ENCODE measurements at places on chromosomes 1 and 21.

DNA sequence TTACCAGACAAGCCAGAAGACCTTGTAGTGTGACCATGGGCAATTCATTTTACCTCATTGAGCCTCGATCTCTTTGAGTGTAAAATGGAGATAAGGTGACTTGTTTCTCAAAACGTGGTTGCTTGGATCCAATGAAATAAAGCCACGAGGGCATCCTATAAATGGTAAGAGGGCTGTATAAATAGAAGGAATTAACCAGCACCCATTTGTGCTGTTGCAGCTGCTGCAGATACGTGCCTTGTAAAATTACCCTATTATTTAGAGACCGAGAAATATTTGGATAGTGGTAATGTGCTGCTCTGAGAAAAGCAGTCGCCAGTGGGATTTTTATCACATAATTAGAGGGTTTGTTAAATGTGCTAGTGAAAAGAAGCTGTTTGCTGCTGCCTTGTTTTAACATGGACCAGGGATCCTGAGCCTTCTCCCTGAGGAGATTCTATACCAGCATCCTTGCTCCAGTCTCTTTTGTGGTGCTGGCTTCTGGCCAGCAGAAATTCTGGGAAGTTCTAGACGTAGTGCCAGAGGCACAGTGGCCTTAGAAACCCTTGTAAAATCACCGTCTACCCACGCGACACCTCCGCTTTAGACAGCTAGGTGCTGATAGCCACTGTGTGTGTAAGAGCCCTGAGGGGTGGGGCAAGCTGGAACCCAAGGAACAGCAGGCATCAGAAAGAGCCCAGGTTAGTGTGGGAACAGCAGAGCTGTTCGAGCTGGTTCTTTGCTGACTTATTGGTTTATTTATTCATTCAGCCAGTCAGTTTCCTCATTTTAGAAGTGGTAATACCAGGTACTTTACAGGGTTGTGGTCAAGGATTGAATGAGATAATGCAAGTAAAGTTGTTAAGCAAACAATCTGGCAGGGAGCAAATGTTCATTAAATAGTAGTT lies 137.5 kb downstream of the NOS1AP start:
- DNase-seq = peak; percentile 91

- no peak for DNase-seq
Measured at GRCh38 chr1:17101261-17101660, 18.0 kb downstream of the PADI2 start.

DNA sequence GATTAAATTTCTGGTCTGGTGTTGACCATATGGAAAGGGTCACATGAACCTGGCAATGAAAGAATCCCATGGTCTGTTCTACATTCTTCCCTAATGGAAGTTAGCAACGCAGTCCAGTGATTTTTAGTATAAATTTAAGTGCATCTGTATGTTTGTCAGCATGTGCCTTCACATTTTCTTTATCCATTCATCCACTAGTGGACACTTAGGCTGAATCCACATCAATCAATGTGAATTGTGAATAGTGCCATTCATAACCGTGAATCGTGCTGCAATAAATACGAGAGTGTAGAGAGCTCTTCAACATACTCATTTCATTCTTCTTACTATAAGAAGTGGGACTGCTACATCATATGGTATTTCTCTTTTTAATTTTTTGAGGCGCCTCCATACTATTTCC lies 12.7 kb upstream of the IFI16 start:
- DNase-seq = no peak

GRCh38 chr1:222243902-222244301 lies 304.0 kb downstream of the HHIPL2 start:
- DNase-seq = peak; percentile 16

GRCh38 chr1:46197560-46197963 lies 672 bp downstream of the POMGNT1 start:
- DNase-seq = no peak

DNA sequence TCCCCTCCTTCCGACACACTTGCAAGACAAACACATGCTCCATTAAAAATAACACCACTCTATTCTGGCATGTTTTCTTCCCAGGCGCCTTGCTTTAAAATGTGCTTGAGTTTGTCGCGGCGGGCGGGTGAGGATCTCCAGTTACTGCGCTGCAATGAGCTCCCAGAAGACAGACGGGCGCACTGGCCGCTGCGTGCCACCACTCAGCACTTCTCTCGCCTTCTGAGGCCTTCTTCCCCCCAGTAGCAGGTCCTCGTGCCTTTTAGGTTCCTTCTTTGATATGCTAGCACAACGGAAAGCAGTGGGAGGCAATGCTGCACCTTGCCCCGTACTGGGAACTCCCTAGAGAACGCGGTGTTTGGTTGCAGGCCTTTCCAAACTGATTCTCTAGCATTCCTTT lies 279.5 kb upstream of the NR5A2 start:
- DNase-seq = no peak

DNA sequence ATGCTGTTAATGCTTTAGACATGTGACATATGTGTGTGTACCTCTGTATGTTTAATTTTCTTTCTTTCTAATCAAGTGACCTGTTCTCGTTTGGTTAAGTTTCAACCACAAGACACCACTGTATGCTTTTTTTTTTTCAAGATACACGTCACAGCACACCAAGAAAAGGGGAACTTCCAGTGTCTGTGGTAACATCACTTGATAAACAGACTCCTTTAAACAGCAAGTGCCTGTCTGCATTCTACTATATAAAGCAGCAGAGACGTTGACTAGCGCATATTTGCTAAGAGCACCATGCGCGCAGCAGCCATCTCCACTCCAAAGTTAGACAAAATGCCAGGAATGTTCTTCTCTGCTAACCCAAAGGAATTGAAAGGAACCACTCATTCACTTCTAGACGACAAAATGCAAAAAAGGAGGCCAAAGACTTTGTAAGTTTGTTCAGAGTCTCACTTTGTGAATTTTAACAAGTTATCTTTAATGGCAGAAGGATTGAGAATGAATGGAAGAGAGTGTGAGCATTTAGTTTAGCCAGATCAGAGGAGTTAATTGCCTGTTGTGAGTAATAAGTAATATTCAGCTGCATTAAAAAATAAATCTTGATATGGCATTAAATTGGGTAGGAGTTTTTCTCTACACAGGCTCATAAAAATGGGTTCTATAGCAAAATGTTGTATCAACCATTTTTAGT lies at the start of gene RGS1:
Gene RGS1 (plus strand): TSS at position 275 of the 691 bp plus-strand sequence. CDS start 20 bp downstream, at position 295.
- DNase-seq = no peak

DNA sequence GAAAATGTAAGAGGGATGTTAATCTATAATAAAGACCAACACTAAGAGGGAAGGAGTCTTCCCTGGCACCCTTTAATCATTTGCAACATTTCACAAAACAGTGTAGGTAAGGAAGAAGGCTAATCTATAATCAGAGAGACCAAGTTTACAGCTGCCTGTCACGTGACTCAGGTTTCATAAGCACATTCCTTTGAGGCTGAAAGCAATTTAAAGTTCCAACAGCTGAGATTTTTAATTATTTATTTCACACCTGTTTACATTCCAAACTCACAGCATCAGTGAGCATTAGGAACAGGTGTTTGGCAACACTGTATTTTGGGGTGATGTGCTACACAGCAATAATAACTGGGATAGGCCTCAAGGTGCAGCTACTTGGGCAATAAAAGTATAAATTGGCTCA lies 75.7 kb upstream of the PGBD5 start:
- no peak for DNase-seq

- no peak for DNase-seq
Measured at GRCh38 chr1:241717975-241718374, 65.9 kb downstream of the WDR64 start.

- DNase-seq = no peak
Measured at GRCh38 chr1:164308101-164308500, 250.9 kb upstream of the PBX1 start.

GRCh38 chr1:93288558-93288957 lies 57.1 kb upstream of the DR1 start:
- no peak for DNase-seq

- no peak for DNase-seq
Measured at GRCh38 chr1:49465486-49466185, 558.1 kb downstream of the AGBL4 start.

DNA sequence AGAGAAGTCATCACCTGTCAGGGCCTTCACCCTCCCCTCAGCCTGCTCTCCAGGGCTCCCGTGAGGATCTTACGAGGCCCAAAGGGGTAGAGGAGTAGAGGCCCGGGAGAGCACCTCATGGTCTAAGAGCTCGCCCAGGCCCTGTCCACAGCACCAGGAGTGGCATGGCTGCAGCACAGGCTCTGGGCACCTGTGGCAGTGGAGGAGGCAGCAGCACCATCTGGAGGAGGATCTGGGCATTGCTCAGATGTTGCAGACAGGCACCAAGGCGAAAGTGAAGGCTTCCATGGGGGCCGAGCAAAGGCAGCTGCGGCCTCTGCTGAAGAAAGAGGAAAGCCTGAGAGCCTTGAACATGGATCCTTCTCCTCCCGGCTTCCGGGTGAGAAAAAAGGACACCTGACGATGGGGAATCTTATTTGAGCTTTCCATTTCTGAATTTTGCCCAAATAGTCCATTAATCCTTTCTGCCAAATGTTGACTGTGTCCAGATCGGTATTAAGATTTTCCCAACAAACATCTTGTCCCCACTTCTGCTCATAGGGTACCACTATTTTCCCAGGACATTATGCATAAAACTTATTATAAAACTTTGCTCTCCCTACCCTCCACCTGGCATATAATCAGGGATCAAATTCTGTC lies 604.7 kb downstream of the PTPRC start:
- no peak for DNase-seq

DNA sequence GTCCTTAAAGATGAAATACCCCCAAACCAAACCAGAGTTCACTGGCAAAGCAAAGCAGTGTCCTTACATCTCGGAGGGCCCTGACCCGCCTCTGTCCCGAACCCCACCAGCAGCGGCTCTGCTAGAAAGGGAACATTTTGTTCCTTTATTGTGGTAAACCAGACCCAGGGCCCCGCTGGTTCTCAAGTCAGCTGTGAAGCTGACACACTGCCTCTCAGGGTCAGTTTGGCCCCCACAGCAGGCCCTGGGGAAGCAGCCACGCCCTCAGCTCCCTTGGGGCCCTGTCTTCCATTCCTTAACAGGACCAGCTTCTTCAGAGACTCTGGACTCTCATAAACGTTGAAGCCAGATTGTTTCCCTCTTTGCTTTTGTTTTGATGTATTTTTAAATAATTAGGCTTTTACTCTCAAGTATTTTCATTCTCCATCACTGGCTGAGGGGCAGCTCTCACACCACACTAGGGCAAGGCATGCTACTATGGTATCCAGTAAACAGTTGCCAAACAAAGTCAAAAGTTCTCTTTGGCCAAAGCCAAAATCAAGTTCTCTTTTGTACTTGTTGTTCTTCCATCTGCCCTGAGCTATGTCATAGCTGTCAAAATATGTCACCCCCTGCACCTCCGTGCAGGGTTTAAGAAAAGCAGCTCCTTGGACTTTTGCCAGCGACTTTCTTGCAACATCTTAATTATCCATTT lies 61.1 kb upstream of the ANGPTL1 start:
- DNase-seq = no peak

DNA sequence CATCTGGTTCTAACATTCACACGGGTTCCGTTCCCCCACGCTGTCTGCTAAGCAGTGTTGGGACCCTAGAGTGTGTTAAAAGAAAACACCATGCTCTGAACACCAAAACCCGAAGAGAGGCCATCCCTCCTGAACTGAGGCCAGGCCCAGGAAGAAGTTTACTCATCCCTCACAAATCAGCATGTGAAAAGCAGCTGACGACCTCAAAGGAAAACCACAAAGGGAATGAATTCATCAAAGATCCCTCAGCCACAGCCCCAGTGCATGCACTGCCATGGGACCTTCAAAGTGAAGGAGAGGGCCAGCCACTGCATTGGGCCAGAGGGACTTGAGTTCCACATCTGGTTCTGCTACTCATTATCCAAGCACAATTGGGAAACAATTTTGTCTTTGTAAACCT lies 7.0 kb upstream of the PSEN2 start:
- DNase-seq = no peak

GRCh38 chr1:89607586-89608318 lies 25.2 kb upstream of the LRRC8C start:
- DNase-seq = no peak

DNA sequence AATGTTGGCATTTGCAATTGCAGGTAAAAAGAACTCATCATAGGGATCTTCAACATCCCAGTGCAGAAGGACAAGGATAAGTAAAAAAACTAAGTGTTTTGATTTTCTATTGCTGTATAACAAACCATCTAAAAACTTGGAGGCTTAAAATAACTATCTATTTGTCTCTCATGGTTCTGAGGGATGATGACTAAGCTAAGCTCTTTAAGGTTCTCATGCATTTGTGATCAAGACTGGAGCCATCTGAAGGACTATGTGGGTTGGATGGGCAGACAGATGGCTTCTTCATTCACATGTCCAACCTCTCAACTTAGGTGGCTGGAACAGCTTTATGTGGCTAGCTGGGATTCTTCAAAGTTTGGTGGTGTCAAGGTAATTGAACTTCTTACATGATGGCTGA lies 51.5 kb downstream of the RPL5 start:
- no peak for DNase-seq

- no peak for DNase-seq
Measured at GRCh38 chr1:43235451-43236121, 34.2 kb upstream of the TMEM125 start.

DNA sequence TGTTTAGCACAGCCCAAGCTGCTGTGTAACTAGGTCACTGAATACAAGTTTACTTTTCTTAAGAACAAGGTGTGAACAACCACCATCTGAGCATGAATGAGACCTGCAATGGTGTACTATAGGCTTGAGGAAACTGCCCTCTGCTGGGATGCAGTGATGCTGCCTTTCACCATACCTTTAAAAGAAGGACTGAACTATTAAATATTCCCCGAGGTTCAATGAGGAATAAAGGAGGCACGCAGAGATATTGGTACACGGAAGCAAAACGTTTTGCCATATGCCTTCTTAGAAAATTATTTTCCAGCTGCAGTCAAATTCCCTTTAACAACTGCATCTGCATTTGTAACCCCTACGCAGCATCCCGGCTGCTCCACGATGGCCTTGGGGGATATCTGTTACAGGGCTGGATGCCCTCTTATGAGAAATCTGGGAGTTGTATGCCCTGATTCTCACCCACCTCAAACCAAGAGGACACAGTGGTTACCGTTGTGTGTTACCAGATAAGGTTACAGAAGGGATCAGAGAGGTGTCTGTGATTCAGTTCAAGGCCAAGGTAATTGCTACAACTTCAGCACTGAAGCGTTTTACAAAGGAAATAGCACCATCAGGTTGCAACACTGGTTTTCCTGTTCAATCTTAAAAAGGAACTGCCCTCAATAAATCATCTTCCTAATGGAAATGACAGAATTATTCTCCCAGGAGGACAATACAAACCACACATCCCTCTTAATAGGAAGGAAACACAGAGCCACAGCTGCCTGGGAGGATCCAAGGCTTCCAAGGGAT lies 470.5 kb downstream of the LTN1 start:
- no peak for DNase-seq

- no peak for DNase-seq
Measured at GRCh38 chr21:45642122-45642813, 1.3 kb upstream of the PCBP3 start.
